Thymus (tissue), 14 donors: ENCODE measurements at places on chromosomes 6 and 20. TPM values are rescaled to one million over a fixed set of nuclear protein-coding genes. Genes with fewer than 3 reads are reported as not detected.

The PGC gene
- 0.73 TPM for polyA plus RNA-seq

The CDH26 gene
- polyA plus RNA-seq: 14.7 TPM

The THBD gene
- polyA plus RNA-seq: 16.8 TPM

The HEY2 gene
- polyA plus RNA-seq: 2.8 TPM

The GPR63 gene
- polyA plus RNA-seq: 0.46 TPM

The PAX1 gene
- 35.6 TPM for polyA plus RNA-seq

The CRYBG1 gene
- polyA plus RNA-seq: 22.2 TPM

The ANKEF1 gene
- polyA plus RNA-seq: 3.2 TPM

The CD24 gene
- 71.5 TPM for polyA plus RNA-seq

The C20orf144 gene
- 0.23 TPM for polyA plus RNA-seq
